ENCODE measurements at places on chromosomes 7 and 10.

DNA sequence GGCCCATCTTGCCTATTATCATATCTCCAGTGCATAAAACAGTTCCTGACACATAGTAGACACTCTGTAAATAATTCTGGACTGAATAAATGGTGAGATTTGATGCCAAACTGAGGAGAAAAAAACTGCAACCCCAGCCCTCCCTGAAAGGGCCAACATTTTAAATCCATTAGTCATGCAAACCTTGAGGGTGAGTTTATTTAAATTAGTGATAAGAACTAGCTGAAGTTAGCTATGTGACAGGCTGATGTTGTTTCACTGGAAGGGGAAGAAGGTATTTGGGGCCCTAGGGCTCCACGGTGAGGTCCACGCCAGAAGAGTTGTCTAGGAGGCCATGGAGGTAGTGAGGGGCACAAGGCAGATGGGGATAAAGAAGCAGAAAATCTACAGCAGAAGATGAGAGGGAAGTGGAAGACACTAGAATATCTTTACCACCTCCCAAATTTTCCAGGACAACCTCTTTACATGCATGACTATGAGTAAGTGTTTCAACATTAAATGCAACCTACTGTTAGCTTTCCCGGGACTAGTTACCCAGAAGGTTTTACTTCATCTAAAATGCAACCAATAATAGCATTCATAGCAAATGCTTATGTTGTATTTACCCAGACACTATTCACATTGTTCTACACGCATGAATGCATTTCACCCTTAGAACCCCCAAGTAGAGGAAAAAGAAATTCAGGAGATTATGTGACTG lies 183.2 kb upstream of the LYZL1 start:
- DNase-seq: no peak

GRCh38 chr10:104057717-104058116 lies 28.0 kb downstream of the COL17A1 start:
- no peak for DNase-seq

DNA sequence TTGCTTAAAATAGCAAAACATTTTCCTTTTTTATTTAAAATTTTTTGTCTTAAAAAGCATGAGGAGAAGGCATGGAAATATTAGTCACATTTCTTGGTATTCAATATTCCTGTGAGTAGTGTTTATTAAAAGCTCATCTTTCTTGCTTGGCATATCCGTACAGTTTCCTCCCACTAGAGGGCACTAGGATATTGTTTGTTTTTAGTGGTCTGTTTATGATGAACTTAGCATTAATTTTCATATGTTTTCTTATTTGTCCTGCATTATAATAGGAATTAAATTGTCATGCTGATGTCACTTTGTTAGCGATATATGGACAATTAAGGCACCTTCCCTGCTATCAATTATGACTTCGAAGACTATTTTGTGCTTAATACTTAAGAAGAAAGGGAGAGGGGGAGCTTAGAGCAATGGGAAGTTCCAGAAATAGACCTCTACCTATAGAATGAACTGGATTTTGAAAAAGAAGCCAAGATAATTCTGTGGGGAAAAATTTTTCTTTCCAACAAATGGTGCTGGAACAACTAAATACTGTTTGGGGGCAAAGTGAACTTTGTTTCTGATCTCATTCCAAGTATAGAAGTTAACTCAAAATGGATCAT lies 91.0 kb upstream of the STRIP2 start:
- DNase-seq: no peak

GRCh38 chr10:44264244-44264643 lies 120.7 kb downstream of the CXCL12 start:
- DNase-seq: no peak

DNA sequence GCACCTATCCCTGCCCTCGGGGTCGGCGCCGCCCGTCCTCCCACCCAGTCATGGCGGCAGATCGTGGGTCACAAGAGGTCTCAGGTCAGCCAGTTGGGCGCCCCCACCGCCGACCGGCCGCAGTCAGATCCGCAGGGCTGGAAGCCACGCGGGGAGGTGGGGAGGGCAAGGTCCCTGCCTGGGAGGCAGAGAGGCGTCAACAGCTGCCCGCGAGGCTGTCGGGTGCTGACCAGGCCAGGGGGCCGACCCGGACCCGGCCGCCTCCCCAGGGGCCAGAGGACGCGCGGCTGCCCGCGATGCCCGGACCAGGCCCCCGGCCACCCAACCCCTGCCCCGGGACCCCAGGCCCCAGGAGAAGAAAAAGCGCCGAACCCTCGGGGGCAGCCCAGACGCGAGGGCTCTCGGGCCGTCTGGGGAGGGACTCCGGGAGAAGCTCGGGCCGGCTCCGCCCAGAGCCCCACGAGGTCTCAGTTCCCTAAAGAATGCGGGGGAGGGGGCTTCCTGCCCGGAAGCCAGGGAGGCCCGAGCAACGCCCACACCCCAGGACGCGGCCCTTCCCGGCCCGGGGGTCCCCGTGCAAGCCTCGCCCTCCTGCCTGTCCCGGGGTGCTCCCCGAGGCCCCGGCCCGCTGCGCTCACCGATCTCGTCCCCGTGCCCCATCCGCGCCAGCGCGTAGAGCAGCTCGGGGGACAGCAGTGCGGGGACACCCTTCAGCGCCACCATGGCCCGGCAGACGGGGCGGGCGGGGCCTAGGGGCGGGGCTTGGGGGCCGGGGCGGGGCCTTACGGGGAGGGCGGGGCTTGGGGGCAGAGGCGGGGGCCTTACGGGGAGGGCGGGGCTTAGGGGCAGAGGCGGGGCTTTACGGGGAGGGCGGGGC lies at the start of gene FUOM:
FUOM (minus strand) TSS at position 735 of the 877 bp plus-strand sequence; CDS start at position 723, 12 bp downstream.
- DNase-seq: peak; percentile 98

DNA sequence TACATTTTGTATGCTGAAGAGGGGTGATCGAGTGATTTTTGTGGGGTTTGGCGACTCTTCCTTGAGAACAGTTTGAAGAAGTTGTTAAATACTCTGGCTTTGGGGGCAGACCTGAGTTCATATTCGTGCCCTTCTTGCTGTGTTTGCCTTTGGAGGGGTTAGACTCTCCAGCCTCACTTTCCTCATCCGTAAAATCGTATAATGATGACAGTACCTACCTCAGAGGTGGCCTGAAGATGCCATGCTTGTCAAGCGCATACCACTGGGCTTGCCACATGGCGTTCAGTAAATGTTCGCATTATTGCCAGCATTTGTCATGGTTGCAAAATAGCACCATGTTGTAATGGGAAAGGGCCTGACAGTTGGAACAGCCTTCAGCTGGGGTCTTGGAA lies 1.3 kb downstream of the STK17A start:
- no peak for DNase-seq

- no peak for DNase-seq
Observed at GRCh38 chr10:110426294-110427181, 71.2 kb upstream of the DUSP5 start.

DNA sequence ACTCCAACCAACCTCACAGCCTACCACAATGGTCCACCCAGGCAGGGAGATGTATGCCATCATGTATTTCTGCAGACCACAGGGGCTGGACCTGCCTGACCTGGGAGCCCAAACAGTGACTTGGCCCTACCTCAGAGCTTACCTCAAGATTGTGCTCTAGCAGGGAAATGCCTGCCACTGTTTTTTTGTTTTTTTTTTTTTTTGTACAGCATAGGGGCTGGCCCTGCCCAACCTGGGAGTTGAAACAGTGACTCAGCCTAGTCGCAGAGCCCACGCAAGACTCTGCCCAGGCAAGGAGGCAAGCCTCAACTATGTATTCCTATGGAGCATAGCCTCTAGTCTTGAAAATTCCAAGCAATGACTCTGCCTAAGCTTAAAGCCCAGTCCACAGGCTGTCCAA lies 39.3 kb upstream of the CDK6 start:
- no peak for DNase-seq

Measured in GM12892 (cell line).